ENCODE measurements at places on chromosomes 1 and 21.

- DNase-seq = no peak
Observed at GRCh38 chr1:241332037-241332409, 25.0 kb downstream of the RGS7 start.

DNA sequence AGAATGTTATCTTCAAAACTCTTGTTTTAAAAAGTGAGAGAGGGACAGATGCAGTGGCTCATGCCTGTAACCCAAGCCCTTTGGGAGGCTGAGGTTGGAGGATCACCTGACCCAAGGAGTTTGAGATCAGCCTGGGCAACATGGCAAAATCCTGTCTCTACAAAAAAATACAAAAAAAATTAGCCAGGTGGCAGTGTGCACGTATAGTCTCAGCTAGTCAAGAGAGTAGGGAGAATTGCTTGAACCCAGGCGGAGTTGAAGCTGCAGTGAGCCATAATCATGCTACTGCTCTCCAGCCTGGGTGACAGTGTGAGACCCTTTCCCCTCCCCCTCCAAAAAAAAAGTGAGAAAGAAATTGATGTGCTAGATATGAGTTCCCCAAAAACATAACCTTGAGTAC is 131.0 kb downstream of the KCNT2 start:
- no peak for DNase-seq

GRCh38 chr21:43609501-43610340 is 49.6 kb downstream of the HSF2BP start:
- DNase-seq = no peak

DNA sequence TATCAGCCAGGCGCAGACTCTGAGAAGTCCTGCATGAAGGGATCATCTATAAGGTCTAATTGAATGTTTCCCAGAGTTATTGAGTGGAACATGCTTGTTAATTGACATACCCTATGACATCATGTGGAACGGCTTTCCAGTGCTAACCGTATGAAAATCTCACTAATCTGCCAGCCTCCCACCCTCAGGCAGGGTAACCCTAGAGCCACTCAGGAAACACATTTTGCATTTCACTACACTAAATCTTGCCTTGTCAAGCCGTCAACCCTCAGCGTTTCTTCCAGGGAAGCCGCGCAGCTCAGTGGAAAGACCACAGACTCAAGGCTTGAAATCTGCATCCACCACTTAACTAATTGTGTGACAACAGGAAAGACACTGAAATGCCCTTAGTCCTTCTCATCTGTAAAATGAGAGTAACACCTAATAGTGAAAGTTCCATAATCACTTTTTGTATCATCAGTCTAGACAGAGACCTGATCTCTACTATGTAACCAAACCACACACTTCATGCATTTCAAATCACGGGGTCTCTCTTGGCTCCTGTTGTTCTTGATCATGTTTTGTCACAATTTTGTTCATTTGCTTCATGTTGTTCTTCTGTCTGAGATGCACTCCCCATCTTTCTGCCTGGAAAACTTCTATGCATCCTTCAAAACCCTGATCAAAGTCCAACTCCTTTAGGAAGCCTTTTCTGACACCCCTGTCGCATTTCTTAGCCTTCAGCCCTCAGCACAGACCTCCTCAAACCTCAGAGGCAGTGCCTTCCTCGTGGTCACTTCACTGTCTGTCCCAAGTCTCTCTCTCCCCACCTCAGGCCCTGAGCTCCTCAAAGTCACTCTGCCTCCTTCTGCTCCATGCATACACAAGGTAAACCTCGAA is 246.5 kb downstream of the TOMM20 start:
- no peak for DNase-seq

Measured in amniotic stem cell (primary cell).